Nephron progenitor cell (in vitro differentiated cells): ENCODE measurements at places on chromosomes 2 and 18.

- no peak for DNase-seq
Measured at GRCh38 chr2:231627384-231628120, 34.9 kb downstream of the TEX44 start.

- no peak for DNase-seq
Measured at GRCh38 chr2:73034661-73035375, 36.7 kb downstream of the SFXN5 start.

GRCh38 chr2:29033656-29034055 lies 40.7 kb downstream of the PCARE start:
- no peak for DNase-seq

GRCh38 chr18:40911582-40912254 lies 1043.3 kb upstream of the PIK3C3 start:
- no peak for DNase-seq

DNA sequence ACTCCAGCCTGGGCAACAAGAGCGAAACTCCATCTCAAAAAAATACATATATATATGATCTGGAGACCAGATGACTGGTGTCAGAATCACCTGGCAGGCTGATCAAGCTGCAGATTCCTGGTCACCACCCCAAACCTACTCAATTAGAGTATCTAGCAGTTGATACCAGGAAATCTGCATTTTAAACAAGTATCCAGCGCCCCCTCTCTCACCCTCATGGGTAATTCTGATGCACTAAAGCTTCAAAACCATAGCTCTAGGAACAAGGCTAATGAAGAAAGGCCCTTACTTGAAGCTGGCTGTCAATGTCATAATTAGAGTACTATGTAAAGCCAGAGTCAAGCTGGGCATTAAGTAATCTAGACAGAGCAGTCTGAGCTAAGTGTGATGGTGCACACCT lies 25.0 kb upstream of the PCBP1 start:
- DNase-seq = no peak

DNA sequence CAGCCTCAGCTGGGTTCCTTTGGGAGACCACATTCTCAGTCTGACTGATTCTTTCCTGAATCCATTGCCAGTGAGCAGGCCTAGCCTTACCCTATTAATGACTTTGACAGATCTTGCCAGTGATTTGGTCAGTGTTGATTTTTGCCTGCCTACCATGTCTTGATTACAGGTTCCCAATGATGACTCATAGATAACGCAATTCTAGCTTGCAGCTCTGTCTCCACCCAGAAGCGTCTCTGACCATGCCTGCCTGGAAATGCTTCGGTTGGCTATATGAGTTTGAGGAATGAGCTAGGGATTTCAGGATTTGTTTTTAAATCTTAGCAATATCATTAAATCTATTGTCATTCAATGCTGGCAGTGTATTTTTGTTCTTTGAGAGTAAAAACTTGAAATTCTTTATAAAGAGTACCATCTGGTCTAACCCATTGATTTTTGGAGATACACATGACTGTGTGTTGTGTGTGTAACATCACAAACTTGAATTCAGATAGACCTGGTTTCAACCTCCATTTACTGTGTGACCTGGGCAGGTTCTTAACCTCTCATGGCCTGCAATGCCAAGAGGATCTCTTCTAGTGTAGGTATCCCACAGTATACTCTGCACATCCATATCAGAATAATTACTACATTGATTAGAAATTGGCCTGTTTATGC lies 57.0 kb downstream of the CCDC150 start:
- DNase-seq = no peak

DNA sequence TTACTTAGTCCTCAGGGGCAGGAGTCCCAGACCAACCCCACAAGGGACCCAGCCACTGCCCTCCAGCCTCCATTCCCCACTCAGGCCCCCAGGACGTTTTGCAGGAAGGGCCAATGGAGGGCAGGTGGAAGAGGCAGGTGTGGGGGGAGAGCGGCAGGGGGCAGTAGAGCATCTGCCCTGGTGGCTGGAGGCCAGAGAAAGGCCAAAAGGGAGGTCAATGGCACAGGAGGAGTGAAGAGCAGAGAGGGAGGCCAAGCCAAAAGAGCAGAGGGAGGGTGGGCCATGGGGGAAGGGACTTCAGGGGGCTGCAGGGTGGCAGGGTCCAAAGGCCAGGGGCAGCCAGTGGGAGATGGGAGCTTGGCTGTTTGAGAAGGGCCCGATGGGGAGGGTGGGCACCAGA lies 17.3 kb upstream of the GPR55 start:
- no peak for DNase-seq

DNA sequence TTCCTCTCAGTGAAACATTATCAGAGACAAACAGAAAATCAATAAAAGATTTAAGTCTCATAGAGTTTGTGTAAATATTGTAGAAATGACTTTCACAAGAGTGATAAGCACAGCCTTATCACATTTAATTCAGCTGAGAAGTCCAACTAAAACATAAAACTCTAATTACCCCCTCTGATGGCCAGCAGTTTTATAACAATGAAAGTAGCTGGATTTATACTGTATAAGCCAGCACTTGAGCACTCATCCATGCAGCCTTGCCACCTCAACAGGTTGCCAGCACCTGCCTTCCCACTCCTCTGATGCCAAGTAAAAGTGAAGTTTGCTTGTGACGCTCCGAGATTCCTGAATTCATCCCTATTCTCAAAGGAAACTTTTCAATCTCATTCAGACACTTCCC lies 103.0 kb upstream of the STK39 start:
- no peak for DNase-seq

- DNase-seq = peak; percentile 29
Measured at GRCh38 chr18:26307161-26307773, 81.0 kb downstream of the TAF4B start.

DNA sequence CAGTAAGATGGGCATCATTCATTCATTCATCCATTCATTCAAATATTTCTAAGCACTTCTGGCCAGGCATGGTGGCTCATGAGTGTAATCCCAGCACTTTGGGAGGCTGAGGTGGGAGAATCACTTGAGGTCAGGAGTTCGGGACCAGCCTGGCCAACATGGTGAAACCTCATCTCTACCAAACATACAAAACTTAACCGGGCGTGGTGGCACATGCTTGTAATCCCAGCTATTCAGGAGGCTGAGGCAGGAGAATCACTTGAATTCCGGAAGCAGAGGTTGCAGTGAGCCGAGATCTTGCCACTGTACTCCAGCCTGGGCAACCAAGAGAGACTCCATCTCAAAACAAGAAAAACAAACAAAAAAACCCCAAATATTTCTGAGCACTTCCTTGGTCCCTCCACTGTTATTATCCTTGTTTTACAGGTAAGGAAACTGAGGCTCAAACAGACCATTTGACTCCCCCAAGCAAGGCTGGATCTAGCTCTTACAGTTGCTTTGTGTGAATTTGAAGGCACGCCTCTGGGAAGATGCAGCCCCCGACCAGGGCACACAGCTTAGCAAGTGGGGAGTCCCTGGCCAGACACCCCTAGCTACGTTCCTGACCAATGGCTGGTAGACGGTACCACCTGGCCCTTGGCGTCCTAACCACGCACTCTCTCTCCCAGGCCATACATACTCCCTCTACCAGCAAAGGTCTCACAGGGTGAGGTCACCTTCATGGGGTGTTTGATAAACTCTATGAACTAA lies 50.6 kb upstream of the ODC1 start:
- no peak for DNase-seq

- DNase-seq = no peak
Measured at GRCh38 chr2:151289972-151290866, 751 bp upstream of the NMI start.

GRCh38 chr2:152950126-152950525 lies 231.7 kb downstream of the ARL6IP6 start:
- peak; percentile 71 for DNase-seq

- no peak for DNase-seq
Measured at GRCh38 chr2:81505586-81505985, 1201.0 kb upstream of the LRRTM1 start.

- DNase-seq = peak; percentile 91
Measured at GRCh38 chr2:111121828-111122630, 1.3 kb downstream of the BCL2L11 start.

DNA sequence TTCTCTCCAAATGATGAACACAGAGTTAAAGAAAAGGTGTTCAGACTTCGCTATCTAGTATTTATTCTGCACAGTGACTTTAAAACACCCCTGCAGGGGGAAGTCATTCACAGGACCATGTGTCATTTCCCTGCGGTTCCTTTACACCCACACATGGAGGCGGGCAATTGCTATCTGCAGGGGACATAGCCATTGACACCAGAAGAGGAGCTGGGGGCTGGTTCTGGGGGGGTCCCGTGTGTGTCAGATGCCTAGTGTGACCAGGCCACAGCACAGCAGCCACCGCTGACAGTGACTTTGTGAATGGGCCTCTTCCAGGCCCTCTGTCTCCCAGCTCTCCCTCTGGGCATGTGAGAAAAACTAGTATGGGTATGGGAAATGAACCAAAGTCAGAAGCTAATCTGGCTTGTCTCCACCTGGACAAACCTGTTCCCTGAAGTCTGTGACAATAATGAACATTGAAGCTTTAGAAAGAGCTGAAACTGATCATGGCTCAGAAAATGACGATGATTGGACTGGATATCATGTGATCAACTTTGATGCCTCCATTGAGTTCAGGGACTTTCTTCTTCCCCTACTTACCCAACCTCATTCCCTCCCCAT lies 7.5 kb upstream of the GBX2 start:
- no peak for DNase-seq

- no peak for DNase-seq
Measured at GRCh38 chr2:36403675-36404230, 48.2 kb downstream of the CRIM1 start.

DNA sequence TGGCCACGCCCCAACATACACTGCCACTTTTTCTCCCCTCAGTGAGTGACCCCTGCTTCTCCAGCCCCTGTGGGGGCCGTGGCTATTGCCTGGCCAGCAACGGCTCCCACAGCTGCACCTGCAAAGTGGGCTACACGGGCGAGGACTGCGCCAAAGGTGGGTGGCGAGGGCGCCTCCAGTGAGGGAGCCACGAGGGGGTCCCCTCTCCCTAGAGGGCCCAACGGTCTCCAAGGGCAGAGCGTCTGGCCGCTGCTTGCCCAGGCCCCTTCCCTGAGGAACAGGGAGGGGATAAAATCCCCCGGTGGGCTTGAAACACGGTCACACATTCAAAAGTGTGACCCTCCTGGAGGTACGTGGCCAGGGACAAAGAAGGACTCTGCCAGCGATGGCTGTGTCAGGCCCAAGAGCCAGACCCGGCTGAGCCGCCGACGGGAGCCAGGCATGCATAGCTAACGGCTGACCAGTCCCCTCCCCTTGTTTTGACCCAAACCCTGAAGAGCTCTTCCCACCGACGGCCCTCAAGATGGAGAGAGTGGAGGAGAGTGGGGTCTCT lies 37.2 kb downstream of the MTERF4 start:
- DNase-seq = no peak

- no peak for DNase-seq
Measured at GRCh38 chr2:71609441-71609840, 156.1 kb downstream of the DYSF start.

DNA sequence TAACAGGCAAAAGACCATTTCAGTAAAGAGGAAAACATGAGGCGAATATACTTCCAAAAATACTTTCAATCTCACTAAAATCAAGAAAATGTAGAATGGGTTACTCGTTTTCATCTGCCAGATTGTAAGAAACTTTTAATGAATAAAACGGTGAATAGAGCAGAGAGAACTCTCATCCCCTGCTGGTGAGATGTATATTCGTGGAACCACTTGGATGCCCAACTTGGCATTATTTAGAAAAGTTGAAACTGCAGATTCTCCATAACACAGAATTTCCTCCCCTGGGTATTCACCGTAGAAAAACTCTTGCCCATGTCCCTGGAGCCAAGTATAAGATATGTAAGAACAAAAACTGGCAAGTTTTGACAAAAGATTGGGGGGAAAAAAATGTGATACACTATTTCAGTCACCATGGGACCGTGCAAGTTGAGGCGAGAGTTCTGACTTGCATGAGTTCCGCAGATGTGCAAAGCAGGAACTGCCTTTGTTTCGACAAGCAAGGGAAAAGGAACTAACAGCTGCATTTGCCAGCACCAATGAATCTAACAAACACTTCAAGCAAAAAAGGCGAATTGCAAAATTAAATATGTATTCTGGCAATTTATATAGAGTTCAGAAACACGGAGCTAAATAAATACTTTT lies 14.8 kb downstream of the TIMM21 start:
- no peak for DNase-seq

DNA sequence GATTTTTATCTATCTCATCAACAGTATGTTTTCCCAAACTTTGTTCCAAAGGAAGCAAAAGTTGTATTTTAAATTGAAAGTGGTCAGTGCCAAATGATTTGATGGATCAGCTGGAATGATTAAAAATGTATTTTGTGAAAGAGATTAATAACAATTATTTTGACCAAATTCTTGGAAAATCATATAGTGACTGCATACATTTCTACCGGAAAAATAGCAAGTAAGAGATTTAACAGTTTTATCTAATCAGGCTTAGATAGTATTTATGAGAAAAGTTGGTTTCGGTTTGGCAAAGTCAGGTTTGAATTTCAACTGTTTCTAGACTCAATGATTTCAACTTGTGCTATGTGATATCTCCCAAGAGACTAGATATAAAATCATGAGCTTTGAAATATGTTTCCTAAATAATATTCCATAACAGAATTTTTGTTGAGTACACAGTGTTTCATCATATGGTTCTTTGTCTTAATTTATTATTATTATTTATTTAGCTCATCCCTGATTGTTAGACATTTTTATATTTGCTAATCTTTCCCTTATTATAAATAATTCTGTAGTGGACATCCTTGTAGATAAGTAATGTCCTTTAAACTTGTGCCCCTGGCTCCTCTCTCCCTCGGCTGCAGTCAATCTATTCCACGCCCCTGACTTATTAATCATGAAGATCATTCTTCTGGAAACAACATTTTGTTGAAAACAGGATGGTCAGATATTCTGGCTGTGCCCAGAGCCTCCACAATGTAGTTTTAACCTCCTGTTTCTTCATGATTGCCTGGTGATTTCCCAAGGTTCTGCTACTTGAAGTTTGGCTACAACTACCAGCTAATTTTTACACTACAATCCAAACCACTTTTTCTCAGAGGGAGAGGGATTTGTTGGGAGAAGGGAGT lies 520.7 kb upstream of the TCF4 start:
- no peak for DNase-seq

DNA sequence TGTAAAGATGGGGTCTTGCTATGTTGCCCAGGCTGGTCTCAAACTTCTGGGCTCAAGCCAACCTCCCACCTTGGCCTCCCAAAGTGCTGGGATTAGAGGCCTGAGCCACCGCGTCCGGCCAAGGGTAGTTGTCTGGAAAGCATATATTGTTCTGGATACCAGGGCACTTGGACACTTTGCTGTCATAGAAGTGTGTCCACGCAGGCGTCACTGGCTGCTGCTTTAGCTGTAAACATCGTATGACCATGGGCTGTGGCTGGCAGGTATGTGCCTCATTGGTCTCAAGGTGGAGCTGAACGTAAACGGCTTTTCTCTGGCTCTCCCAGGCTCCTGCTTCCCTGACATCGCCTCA lies 3.2 kb upstream of the GPR35 start:
- no peak for DNase-seq

GRCh38 chr2:108593547-108594098 lies 59.4 kb downstream of the LIMS1 start:
- DNase-seq = no peak

- DNase-seq = no peak
Measured at GRCh38 chr2:149029307-149029965, 9.1 kb upstream of the LYPD6B start.

GRCh38 chr2:46379213-46380037 lies 82.2 kb downstream of the EPAS1 start:
- DNase-seq = no peak

GRCh38 chr2:226799976-226800940 lies 638 bp upstream of the IRS1 start:
- DNase-seq = peak; percentile 12
